Stimulated activated CD4-positive, alpha-beta T cell treated with anti-CD3 and anti-CD28 coated beads, Interleukin-15, amount 100 ng/mL, for 1 hour (primary cell): ENCODE measurements at places on chromosomes 3 and 15.

- no peak for DNase-seq
Observed at GRCh38 chr3:20680990-20681628, 495.1 kb upstream of the SGO1 start.

GRCh38 chr3:108089579-108089978, 1.3 kb downstream of the CD47 start:
- DNase-seq: no peak

DNA sequence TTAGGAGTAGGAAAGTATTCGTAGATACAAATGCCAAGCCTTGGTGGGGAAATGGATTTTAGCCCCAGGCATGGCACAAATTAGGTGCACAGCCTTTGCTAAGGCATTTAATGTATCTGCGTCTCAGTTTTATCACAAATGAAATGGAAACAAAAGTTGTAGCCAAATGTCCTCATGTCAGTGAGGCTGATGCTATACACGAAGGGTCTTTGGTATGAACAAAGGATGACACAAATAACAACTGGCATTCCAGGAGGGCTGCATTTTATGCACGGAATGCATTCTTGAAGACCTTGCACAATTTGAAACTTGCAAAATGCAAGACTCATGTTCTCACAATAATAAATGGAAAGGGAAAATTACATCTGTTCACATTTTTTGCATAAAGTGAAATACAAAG, 181.9 kb downstream of the SV2B start:
- no peak for DNase-seq

GRCh38 chr3:133542871-133543270, 30.6 kb upstream of the CDV3 start:
- DNase-seq: no peak

- DNase-seq: no peak
Observed at GRCh38 chr15:69141286-69141701, 19.1 kb upstream of the GLCE start.

- no peak for DNase-seq
Observed at GRCh38 chr3:52175416-52176179, 21.4 kb upstream of the POC1A start.

- peak; percentile 36 for DNase-seq
Observed at GRCh38 chr15:74322558-74323180, 44.8 kb downstream of the CYP11A1 start.
